ENCODE measurements at places on chromosomes 3 and 15.

DNA sequence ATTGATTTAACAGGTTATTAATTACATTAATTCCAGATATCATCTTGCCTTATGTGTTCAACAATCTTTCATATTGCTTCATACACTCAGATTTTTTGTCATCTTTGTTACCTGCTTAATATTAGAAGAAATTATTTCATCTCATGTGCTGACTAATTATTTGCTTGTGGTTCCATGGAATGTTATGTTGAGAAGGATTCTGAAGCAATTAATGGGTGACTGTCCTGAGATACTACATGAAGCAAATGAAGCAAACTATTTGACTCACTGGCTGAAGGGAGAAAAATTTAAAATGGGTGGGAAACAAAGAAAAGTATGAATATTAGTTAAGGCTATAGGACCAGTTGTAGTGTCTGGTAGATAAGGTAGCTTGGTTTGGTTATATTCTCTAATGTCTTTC, 443.8 kb upstream of the EPHA6 start:
- DNase-seq, result no peak

DNA sequence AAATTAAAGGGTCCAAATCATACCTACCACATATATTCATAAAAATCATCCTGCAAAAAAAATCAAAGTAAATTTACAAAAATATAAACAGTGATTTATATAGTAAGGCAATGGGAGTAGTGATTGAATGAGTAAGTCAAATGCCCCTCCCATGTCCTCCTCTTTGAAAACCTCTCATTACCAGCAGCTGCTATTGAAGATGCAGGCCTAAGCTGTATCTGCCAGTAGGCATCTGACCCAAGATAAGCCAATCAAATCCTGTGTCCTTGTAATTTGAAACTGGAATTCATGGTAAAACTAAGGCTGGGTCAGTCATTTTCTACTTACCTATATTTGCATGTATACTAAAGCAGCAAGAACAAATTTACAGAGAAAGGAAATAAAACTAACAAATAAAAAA, 60.4 kb upstream of the POU1F1 start:
- DNase-seq, result no peak

GRCh38 chr3:32632533-32633265, 52.3 kb upstream of the CNOT10 start:
- no peak for DNase-seq

DNA sequence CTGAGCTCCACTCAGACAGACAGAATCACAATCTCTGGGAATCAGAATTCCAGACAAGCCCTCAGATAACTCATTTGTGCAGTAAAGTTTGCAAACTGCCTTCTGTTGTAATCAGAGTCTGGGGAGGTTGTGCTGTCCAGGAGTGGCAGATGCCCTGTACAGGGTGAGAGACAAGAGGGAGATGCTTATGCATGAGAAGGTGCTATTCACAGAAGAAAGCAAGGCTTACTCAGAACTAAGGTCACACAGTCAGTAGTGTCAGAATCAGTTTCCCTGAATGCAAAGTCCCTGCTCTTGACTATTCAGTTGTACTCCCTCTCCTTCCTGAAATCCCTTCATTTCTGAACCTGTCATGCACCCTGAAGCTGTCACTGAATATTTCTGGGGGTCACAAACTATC, 43.7 kb downstream of the SRPRB start:
- DNase-seq, result no peak

DNA sequence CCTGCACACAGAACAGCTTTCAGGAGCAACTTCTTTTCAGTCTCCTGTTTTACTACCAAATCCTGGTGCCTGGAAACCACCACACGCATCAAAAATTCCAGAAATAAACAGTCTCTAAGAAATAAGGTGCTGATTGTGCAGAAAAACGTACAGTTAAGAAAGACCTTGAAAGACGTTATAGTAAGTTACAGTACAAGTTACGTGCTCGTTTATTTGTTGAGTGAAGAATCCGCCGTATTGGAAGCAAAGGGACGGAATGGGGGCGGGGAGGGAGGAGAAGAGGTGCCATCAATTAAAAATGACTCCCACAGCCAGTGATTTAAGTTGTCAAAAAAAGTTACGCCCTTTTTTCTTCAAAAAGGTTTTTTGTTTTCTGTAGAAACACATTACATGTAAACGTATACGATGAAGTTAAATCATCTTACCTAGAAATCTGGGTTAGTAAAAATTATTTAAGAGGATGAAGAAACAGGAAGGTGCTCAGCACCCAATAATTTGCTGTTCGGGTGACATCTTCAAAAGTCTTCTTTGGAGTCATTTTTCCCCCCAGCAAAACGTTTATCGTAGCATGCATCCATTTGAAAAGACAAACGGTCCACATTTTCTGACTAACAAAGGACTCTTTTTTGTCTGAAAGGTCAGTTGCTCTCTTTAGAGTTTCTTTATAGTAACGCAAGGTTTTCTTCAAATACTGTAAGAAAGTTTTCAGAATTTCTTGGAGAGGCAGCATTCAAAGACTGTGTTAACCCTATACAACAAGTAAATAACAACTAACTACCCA, 782 bp upstream of the UACA start:
- DNase-seq, result no peak

- DNase-seq, result no peak
These were observed 74.4 kb downstream of the ZIC1 start for GRCh38 chr3:147483578-147483977.

DNA sequence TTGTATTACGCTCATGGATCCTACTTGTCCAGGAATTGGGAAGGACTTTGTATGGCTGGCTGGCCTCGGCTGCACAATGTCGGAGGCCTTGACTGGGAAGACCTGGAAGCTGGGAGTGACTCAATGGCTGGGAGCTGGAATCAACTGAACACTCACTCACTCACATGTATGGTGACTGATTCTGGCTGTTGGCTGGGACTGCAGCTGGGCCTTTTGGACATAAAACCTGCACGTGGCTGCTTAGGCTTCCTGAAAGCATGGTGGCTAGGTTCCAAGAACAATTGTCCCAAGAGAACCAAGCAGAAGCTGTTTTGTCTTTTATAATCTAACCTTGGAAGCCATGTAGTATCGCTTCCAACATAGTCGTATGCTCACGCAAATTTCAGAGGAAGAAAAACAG, 38.0 kb upstream of the CMTM8 start:
- DNase-seq, result no peak

DNA sequence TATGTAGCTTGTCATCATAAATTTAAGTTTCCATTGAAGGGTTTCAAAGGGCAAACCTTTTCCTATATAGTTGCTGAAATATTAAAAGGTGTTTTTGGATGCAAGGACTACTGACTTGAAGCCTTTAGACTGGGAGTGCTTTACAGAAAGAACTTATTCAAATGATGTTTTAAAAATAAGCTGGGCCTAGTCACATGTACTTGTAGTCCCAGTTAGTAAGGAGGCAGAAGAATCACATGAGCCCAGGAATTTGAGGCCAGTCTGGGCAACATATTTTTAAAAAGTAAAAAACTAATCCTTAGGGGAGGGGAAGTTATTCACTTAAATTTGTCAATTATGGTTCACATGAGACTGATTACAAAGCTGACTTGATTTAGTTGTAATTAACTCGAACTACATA, 65.0 kb downstream of the SMARCC1 start:
- no peak for DNase-seq

GRCh38 chr3:98796334-98796733, 33.2 kb downstream of the ST3GAL6 start:
- DNase-seq, result no peak

GRCh38 chr3:141379250-141379966, 11.1 kb downstream of the ZBTB38 start:
- no peak for DNase-seq

- DNase-seq, result no peak
These were observed 49.4 kb upstream of the TNFAIP8L3 start for GRCh38 chr15:51144021-51144532.

DNA sequence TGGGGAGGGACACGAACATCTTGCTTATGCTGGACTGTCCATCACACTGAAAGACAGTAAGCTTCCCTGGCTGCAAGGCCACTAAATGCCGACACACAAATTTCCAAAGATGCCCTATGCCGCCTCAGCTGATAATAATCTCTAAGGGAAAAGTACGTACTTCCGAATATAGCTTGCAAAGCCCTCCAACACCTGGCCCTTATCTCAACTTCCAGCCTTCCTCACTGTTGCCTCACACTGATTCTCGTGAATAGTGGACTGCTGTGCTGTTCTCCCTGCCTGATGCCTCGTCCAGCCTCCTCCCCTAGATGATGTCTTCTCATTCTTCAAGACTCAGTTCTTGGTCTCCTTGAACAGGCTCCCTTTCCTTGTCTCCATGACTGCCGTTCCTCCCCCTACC, 72.3 kb downstream of the CD47 start:
- no peak for DNase-seq

DNA sequence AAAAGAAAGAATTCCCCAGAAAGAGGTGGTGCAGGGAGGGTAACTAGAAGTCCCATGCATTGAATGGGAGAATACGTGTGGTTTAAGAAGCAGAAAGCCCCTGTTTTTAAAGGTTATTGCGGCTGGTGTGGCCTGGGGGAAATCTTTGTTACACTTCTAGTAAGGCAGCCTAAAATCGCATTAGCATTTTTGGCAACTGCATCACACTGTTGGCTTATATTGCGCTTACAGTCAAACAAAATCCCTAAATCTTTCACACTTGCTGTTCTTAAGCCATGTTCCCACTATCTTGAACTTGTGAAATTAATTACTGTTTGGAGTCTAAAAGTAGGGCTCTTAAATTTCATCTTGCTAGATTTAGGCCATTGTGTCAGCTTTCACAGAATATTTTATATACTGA, 66.0 kb upstream of the GOLIM4 start:
- no peak for DNase-seq

Data from stimulated activated CD4-positive, alpha-beta T cell treated with anti-CD3 and anti-CD28 coated beads, TNF-alpha, amount 100 ng/mL, for 4 hours (primary cell).